ENCODE measurements at places on chromosomes 4 and X.

GRCh38 chr4:85478576-85478975, 3.6 kb downstream of the ARHGAP24 start:
- DNase-seq = no peak

GRCh38 chrX:55014897-55015299, 14.7 kb downstream of the APEX2 start:
- DNase-seq = no peak

GRCh38 chr4:15130441-15130840, 128.2 kb downstream of the CPEB2 start:
- DNase-seq = no peak

- DNase-seq = no peak
Measured at GRCh38 chr4:180084561-180084960, 2158.6 kb upstream of the TENM3 start.

All from activated CD8-positive, alpha-beta memory T cell treated with anti-CD3 and anti-CD28 coated beads for 1 hour (primary cell).